Spleen (tissue), 13 donors: ENCODE measurements at places on chromosomes 4 and X. TPM values are rescaled to one million over a fixed set of nuclear protein-coding genes. Genes with fewer than 3 reads are reported as not detected.

MEPE gene
- total RNA-seq, result not detected

ZNF275 gene
- total RNA-seq, result 33.8 TPM

FOXP3 gene
- 0.60 TPM for total RNA-seq

C4orf36 gene
- not detected for total RNA-seq

FATE1 gene
- total RNA-seq, result not detected

SPANXC gene
- total RNA-seq, result not detected

HELT gene
- total RNA-seq, result not detected

LIMCH1 gene
- 295 TPM for total RNA-seq

TMPRSS11F gene
- not detected for total RNA-seq

SPANXB1 gene
- total RNA-seq, result not detected

WDR17 gene
- 2.6 TPM for total RNA-seq

NPY5R gene
- 3.6 TPM for total RNA-seq

DCAF8L2 gene
- total RNA-seq, result not detected

FGF2 gene
- total RNA-seq, result 3.1 TPM

FAM53A gene
- total RNA-seq, result 2.5 TPM

IL21 gene
- 0.20 TPM for total RNA-seq

MAD2L1 gene
- 3.3 TPM for total RNA-seq

LAGE3 gene
- total RNA-seq, result 22.1 TPM

C1QTNF7 gene
- total RNA-seq, result 12.8 TPM

YY2 gene
- total RNA-seq, result 2.3 TPM

GLRA2 gene
- not detected for total RNA-seq

NAP1L2 gene
- total RNA-seq, result 5.2 TPM

NEIL3 gene
- 1.3 TPM for total RNA-seq

GDI1 gene
- total RNA-seq, result 88.7 TPM

NKX1-1 gene
- total RNA-seq, result not detected

ARL9 gene
- 0.25 TPM for total RNA-seq

MAB21L2 gene
- total RNA-seq, result not detected

SUPT20HL1 gene
- not detected for total RNA-seq

PDLIM3 gene
- total RNA-seq, result 64.6 TPM

RAB40A gene
- 1.6 TPM for total RNA-seq

P2RY8 gene
- total RNA-seq, result 30.0 TPM

RHOXF1 gene
- 0.66 TPM for total RNA-seq

SLC38A5 gene
- total RNA-seq, result 21.1 TPM

SHOX gene
- not detected for total RNA-seq

SPATA18 gene
- 0.69 TPM for total RNA-seq

MAGEA12 gene
- total RNA-seq, result not detected

NOP14 gene
- 27.8 TPM for total RNA-seq

SULT1B1 gene
- total RNA-seq, result 46.5 TPM
